ENCODE measurements at places on chromosomes 2 and 18.

DNA sequence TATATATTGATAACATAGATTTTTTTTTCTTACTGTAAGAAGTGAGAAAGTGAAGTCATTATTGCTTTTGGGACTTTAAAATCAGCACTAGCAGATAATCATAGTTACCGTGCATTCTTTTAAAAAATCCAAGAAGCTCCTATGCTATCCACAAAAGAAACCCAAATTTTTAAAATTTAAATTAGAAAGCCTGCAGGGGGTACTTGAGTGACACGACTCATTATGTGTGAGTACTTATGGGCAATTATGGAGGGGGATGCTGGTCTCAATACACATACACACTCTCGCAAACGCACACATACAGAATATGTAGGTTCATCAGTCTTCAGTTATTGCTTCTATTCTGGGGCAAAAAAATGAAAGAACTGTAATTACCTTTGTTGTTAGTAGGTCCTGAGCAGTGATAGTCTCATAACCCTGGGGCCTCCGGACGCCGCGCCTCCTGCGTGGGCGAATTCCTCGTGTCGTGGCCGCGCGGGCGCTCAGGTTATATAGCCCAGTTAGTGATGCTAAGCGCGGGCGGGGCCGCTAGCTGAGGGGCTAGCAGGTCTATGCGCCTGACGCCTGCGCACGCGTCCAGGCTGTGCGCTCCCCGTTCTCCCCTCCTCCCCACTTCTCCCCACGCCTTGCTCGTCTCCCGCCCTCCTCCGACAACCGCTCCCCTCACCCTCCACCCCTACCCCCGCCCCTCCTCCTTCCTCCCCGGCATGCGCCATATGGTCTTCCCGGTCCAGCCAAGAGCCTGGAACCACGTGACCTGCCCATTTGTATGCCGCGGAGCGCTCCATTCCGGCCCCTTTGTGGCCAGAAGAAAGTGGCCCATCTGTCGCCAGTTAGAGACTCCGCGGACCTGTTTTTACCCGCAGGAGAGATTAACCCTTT, at the start of gene NEUROD1:
Gene NEUROD1, minus strand, starts transcription at position 463 of the 882 bp plus-strand sequence. CDS start 1,657 bp downstream, outside the sequence.
- DNase-seq, result no peak

DNA sequence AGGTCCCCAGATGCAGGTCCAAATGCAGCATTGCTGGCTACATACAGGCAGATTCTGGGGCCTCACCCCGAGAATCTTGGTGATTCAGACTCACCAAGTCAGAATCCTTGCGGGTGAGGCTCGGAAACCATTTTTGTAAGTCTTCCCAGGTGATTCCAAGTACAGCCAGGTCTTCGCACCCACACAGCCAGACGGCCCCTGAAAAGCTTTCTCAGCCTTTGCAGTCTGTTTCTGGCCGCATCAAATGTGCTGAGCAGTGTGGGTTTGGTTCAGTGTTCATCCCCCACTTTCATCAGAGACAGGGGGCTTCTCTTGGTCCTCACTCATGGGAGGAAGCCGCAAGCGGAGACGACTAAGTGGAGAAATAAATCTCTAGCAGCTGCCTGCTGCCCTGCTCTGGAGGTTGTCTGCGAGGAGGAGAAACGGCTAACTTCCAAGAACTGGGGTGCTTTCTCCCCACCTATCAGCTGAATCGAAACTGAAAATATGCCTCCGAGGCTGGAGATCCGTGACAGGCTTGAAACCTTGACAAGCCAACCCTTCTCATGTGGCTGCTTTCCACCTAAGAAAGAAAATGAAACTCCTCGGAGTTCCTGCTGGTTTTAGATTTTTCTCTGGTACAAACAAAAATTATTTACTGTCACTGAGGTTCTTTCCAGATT, 8.9 kb upstream of the TMEM185B start:
- peak; percentile 76 for DNase-seq

- DNase-seq, result no peak
These were observed 129.5 kb upstream of the PELI1 start for GRCh38 chr2:64273524-64274398.

DNA sequence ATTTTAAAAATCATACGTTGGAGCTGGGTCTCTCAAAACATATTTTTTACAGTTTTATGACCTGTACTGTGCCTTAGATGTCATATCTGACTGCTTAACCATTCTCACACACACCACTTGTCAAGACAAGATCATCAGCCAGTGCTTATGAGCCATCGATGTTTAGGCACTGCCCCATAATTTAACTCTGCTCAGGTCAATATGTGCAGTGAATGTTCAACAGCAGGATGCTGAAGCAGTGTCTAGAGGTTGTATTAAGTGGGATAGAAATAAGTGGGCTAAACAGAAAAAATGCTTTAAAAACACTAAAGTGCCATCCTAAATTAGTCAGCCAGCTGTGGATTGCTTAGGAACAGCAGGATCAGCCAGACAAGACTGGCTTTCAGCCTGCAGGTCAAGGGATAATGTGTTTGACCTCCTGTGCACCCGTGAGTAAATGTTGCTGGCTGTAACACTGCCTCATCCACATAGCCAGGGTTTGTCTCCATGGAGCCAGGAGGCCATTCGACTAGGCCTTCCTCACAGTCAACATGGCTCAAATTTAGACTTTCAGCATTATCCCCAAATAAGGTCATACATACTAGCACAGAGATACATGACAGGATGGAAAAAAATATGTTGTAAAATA, 139.0 kb upstream of the NXPH2 start:
- DNase-seq, result no peak

GRCh38 chr2:152546230-152546837, 170.9 kb downstream of the PRPF40A start:
- DNase-seq, result no peak

DNA sequence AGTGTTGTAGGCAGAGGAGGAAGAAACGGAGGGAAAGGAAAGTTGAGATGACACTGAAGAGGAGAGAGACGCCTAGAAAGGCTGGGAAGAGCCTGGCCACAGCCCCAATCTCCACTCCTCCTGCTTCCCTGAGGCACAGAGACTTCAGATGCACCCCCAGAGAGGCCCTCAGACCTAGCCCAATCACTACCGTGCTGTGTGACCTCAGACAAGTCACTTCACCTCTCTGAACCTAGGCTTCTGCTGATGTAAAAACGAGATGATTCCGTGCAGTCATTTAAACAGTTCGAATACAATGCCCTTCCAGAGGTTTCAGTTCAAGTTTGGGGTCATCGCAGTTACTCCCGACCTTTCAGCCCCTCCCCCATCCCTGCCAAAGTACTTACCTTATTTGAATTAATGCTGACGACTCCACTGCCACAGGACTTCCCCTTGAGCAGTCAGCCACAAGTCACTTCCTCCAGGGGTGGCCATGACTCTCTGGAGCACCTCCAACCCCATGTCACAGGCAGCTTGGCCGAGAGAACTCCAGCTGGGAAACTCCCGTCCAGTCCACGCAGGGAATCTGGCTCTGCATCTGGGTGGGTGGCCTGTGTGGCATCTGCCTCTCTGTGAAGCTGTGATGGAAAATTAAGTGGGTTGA, 105.2 kb upstream of the ID2 start:
- peak; percentile 74 for DNase-seq

GRCh38 chr2:70944111-70944690, 8.5 kb downstream of the ATP6V1B1 start:
- DNase-seq, result no peak

- no peak for DNase-seq
These were observed 19.0 kb downstream of the RHOB start for GRCh38 chr2:20465716-20466394.

- no peak for DNase-seq
These were observed 14.6 kb downstream of the ITGB1BP1 start for GRCh38 chr2:9408641-9409151.

- peak; percentile 62 for DNase-seq
These were observed 598 bp upstream of the CEP68 start for GRCh38 chr2:65055422-65056214.

DNA sequence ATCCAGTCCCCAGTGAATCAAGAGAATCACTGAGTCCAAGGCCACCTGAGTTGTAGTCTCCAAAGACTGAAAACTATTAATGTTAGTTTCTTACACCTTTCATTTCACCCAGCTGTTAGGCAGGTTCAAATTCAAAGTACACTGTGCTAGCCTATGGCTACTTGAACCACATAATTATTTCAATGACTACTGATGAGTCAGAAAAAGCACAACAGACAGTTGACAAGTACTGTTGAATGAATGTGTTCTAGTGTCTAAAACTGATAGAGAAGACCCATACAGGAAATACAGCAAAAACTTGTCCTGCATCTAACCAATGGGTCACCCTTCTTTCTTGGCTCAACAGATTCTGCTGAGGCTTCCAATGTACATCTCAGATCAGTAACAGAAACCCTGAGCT, 160.9 kb downstream of the MYO5B start:
- DNase-seq, result no peak
